Amygdala (tissue), 56 donors: ENCODE measurements at places on chromosomes 4 and X.

GRCh38 chr4:3313139-3313538 is 20.3 kb downstream of the RGS12 start:
- DNase-seq, result no peak

DNA sequence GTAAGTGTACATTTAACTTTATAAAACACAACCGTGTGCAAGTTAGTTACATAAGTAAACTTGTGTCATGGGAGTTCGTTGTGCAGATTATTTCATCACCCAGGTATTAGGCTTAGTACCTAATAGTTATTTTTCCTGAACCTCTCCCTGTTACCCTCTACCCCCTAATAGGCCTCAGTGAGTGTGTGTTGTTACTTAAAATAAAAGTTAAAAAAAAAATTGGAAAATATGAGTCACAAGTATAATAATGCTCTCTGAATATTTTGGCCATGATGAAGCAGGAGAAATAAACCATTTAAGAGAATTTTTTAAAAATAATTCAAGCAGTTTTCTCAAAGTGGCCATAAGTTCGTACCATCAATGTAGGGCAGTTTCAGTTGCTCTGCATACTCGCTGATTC is 105.1 kb upstream of the GRID2 start:
- no peak for DNase-seq

GRCh38 chrX:43000121-43000520 is 222.2 kb upstream of the PPP1R2C start:
- no peak for DNase-seq

DNA sequence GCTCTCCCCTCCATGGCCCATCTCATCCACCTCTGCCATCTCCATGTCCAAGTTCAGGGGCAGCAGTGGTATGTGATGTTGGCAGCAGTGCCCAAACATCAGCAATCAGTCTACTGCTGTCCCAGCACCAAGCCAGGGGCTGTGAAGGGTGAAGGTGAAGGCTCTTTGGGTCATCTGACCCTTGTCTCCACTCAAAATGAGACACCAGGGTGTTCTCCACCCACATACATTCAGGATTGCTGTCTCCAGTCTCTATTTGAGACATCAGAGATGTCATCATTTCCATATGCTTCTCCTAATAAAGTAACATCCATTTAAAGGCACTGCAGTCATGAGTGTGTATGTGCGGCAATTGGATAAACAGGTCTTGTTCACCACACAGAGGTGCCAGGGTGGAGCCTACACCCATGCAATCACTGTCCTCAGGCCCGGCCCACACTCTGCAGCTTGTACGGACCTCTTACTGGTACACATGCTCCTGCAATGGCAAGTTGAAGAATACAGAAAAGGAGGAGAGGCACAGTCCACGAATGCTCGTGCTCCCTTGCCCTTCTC is 22.2 kb downstream of the MAML3 start:
- DNase-seq, result no peak

GRCh38 chr4:108850219-108850649 is 87.4 kb upstream of the ETNPPL start:
- DNase-seq, result no peak

DNA sequence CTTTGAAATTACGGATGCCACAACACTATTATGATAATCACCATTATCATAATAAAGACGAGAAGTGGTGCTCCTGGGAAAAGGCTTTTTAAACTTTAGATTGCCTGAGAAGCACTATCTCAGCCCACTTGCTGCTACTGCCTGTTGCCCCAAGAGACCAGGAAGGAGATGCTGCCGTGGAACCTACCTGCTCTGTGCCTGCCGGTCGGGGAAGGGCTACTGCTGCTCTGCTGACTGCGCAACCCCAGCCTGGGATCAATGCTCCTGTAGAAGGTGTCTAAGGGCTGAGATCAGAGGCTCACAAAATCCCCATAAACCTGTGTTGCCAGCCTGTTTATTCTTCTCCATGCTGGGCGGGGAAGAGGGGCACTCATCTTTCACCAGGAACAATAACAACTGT is 145.3 kb upstream of the VCX3B start:
- DNase-seq, result no peak

GRCh38 chr4:176611951-176612350 is 180.8 kb downstream of the VEGFC start:
- no peak for DNase-seq

- no peak for DNase-seq
Observed at GRCh38 chr4:1812720-1813119, 19.6 kb downstream of the FGFR3 start.

GRCh38 chr4:112818594-112818965 is 181.6 kb downstream of the LARP7 start:
- no peak for DNase-seq

DNA sequence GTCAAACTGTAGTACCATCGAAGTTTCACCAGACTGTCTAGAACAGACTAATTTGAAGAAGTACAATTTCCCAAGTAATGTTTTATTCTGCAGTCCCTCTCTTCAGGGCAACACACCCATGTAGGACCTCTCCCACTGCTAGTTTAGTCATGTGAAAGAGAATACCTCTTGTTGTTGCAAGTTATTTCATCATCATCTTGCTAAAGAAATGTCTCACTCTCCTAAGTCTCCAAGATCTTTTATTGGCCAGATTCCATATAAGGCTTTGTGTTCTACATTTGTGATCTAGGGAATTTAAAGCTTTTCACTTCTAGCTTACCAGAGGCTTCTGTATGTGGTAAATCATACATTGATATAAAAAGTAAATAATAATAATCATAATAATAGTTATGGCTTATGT is 745.3 kb upstream of the MAGEB2 start:
- DNase-seq, result no peak

DNA sequence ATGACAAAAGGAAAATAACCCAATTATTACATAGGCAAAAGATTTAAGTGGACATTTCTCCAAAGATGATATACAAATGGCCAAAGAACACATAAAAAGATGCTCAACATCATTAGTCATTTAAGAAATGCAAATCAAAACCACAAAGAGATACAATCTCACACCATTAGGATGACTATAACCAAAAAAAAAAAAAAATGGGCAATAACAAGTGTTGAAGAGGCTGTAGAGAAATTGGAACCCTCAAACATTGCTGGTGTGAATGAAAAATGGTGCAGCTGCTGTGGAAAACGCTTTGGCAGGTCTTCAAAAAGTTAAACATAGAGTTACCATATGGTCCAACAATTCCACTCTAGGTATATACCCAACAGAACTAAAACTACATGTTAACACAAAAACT is 5.6 kb upstream of the PRDX4 start:
- DNase-seq, result no peak

GRCh38 chrX:23819385-23820234 is 36.6 kb downstream of the SAT1 start:
- DNase-seq, result no peak

DNA sequence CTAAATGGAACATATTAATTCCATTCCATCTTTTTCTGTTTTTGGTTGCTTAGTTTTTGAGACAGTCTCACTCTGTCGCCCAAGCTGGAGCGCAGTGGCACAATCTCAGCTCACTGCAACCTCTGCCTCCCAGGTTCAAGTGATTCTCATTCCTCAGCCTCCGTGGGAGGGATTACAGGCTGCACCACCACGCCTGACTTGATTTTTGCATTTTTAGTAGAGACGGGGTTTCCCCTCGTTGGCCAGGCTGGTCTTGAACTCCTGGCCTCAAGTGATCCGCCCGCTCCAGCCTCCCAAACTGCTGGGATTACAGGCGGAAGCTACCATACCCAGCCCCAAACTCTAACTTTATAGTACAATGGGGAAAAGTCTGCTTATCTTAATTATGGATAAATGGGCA is 11.2 kb downstream of the HNRNPD start:
- no peak for DNase-seq

- DNase-seq, result no peak
Observed at GRCh38 chr4:125734504-125734903, 419.7 kb downstream of the FAT4 start.

- DNase-seq, result no peak
Observed at GRCh38 chrX:113305496-113305895, 464.9 kb upstream of the AMOT start.

GRCh38 chr4:26467724-26468123 is 22.6 kb downstream of the CCKAR start:
- DNase-seq, result no peak

GRCh38 chrX:28599957-28600356 is 12.7 kb downstream of the IL1RAPL1 start:
- no peak for DNase-seq

DNA sequence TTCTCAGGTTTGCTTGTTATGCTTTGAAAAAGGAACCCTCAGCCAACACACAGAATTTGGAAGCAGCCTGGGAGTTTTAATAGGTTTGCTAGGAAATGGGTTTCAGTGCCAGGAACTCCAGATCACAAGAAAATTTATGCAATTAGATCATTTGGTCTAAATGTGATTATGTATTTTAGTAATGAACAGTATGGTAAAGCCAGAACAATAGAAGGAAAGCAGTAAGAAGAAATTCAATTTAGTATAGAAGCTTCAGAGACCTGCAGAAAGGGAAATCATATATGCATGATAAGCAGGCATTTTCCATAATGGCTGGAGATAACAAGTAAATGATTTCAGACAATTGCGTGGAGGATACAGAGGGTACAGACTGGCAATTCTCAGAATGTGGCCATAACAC is 184.7 kb downstream of the KCNIP4 start:
- DNase-seq, result no peak

DNA sequence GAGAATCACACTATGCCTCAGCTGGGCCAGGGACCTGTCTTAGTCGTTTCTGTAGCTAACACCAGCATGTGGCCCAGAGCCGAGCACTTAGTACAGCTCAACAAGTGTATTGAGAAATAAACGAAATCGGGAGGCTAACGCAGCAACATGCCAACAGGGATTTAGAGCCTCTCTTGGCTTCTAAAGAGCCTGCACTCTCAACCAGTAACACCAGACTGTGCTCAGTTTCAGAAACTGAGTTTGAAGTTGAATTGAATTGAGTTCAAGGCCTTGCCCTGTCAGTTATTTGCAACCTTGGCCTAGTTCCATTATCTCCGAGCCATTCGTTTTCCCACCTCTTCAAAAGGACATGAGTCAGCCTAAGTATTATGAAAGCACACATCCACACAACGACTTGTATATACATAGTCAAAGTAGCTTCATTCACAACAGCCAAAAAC is 71.3 kb upstream of the LDB2 start:
- no peak for DNase-seq

- no peak for DNase-seq
Observed at GRCh38 chrX:35680940-35681346, 117.2 kb upstream of the MAGEB16 start.

- no peak for DNase-seq
Observed at GRCh38 chr4:183876268-183876934, 28.7 kb upstream of the STOX2 start.

- no peak for DNase-seq
Observed at GRCh38 chr4:115790812-115791211, 677.4 kb upstream of the NDST4 start.

DNA sequence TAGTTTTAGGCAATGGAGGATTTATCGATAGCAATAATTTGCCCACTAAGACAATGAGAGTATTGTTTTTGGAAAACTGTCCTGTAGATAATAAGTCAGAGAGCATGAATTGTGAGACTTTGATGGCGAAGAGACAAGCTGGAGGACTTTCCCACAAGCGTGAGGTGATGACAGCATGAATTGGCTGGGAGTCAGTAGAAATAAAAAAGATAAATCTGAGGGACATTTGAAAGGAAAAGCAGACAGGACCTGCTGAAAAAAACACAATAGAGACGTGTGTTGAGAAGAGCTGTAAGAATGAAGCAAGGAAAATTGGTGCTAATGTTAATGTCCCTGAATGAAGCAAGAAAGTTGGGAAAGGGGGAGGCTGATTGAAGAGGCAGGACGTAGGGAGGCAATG is 233.5 kb downstream of the DCTD start:
- DNase-seq, result no peak

GRCh38 chrX:24305905-24306304 is 8.0 kb downstream of the SUPT20HL2 start:
- DNase-seq, result no peak

- no peak for DNase-seq
Observed at GRCh38 chr4:24935856-24936255, 23.0 kb upstream of the CCDC149 start.

- no peak for DNase-seq
Observed at GRCh38 chr4:7779432-7779768, 160.3 kb downstream of the AFAP1 start.

- DNase-seq, result no peak
Observed at GRCh38 chr4:13920111-13920875, 292.8 kb upstream of the BOD1L1 start.
